ENCODE measurements at places on chromosomes 11 and 22. TPM values are rescaled to one million over a fixed set of nuclear protein-coding genes. Genes with fewer than 3 reads are reported as not detected.

The GRIK4 gene
- 0.62 TPM for total RNA-seq

The PGA5 gene
- not detected for total RNA-seq

The DAGLA gene
- total RNA-seq = 6.4 TPM

The SPTY2D1 gene
- total RNA-seq = 14.8 TPM

The PNPLA3 gene
- total RNA-seq = 4.9 TPM

The TMEM132A gene
- 154 TPM for total RNA-seq

The SCN4B gene
- 0.33 TPM for total RNA-seq

The DDI1 gene
- not detected for total RNA-seq

The SVIP gene
- 13.4 TPM for total RNA-seq

The OR52I1 gene
- total RNA-seq = not detected

The MPZL3 gene
- 1.0 TPM for total RNA-seq

The ZNF280A gene
- 0.10 TPM for total RNA-seq

The LARGE1 gene
- 2.5 TPM for total RNA-seq

The KCNK7 gene
- 0.69 TPM for total RNA-seq

The SYNGR1 gene
- 17.8 TPM for total RNA-seq

The APOBEC3F gene
- total RNA-seq = 7.7 TPM

The LDHAL6A gene
- total RNA-seq = not detected

The MRGPRE gene
- 0.13 TPM for total RNA-seq

The LGR4 gene
- 61.8 TPM for total RNA-seq

The PLAAT5 gene
- not detected for total RNA-seq

The CRYBA4 gene
- not detected for total RNA-seq

The GRK3 gene
- total RNA-seq = 12.0 TPM

The TRPM5 gene
- total RNA-seq = 0.08 TPM

The FXYD2 gene
- total RNA-seq = 0.39 TPM

The MN1 gene
- 0.51 TPM for total RNA-seq

The RBMXL2 gene
- 0.10 TPM for total RNA-seq

The KCNJ4 gene
- total RNA-seq = 0.18 TPM

The MISFA gene
- total RNA-seq = 5.0 TPM

The RSF1 gene
- 83.0 TPM for total RNA-seq

The CEP126 gene
- total RNA-seq = 6.6 TPM

The DEFB131B gene
- total RNA-seq = not detected

The POU2F3 gene
- not detected for total RNA-seq

The FAM180B gene
- not detected for total RNA-seq

The CCDC86 gene
- total RNA-seq = 70.2 TPM

The PRODH gene
- 1.4 TPM for total RNA-seq

The SYCE3 gene
- not detected for total RNA-seq

The GGTLC3 gene
- total RNA-seq = not detected

The TCN1 gene
- total RNA-seq = not detected

Data from Panc1 (cell line).